Activated CD4-positive, alpha-beta T cell treated with anti-CD3 and anti-CD28 coated beads, Interleukin-2, Interleukin-6, amounts not matched to agents 100 ng/mL and 50 ng/mL, durations not matched to agents 16 hours and 8 hours (primary cell): ENCODE measurements at places on chromosomes 7 and 10.

GRCh38 chr10:76644476-76644875 is 993.1 kb downstream of the KCNMA1 start:
- DNase-seq, result no peak

GRCh38 chr7:85829817-85830432 is 643.1 kb upstream of the SEMA3D start:
- DNase-seq, result no peak

GRCh38 chr10:31219306-31219705 is 99.7 kb upstream of the ZEB1 start:
- DNase-seq, result no peak

GRCh38 chr10:80540618-80540980 is 2.9 kb downstream of the SH2D4B start:
- DNase-seq, result no peak
